ENCODE measurements at places on chromosomes 7 and 10.

- no peak for DNase-seq
Measured at GRCh38 chr10:86295351-86295750, 71.2 kb downstream of the GRID1 start.

- DNase-seq = no peak
Measured at GRCh38 chr7:110521357-110521911, 569.5 kb upstream of the LRRN3 start.

GRCh38 chr10:112203328-112204076 is 19.9 kb upstream of the GPAM start:
- no peak for DNase-seq

GRCh38 chr7:45687721-45688120 is 113.6 kb downstream of the ADCY1 start:
- DNase-seq = no peak

GRCh38 chr10:81872206-81872862 is 2.7 kb upstream of the NRG3 start:
- no peak for DNase-seq

GRCh38 chr10:22222236-22223190 is 4.7 kb upstream of the EBLN1 start:
- DNase-seq = no peak

DNA sequence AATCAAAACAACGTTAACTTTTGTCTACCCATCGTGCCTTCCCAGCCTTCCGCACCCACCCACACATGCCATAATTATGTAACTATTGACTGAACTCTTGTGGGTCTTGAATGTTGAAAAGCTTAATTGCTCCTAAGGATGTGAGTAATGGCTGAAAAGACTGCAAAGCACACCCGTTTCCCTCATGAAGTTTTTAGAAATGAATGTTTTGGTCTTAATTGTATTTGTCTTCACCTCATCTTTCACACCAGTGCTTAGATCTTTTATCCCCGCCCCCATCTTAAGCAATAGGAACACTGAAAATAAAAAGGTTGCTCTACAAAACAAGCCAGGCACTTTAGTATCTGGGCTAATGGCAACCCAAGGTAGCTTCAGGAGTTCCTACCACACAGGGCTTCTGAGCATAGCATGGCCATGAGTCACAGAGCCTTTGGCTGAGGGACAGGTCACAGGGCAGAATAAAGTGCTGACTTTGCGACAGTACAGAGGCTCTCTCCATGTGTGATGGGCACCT is 690.5 kb downstream of the PARD3 start:
- no peak for DNase-seq

GRCh38 chr10:84530724-84531325 is 202.4 kb downstream of the CCSER2 start:
- no peak for DNase-seq

- DNase-seq = no peak
Measured at GRCh38 chr10:104120512-104120902, 1.5 kb upstream of the SFR1 start.

GRCh38 chr7:48742079-48742798 is 182.1 kb upstream of the CDC14C start:
- no peak for DNase-seq

GRCh38 chr10:3935141-3935540 is 150.1 kb upstream of the KLF6 start:
- DNase-seq = peak; percentile 73

GRCh38 chr10:34696423-34696822 is 118.7 kb downstream of the PARD3 start:
- DNase-seq = no peak

- DNase-seq = no peak
Measured at GRCh38 chr10:132096223-132096622, 30.5 kb downstream of the JAKMIP3 start.

GRCh38 chr10:84202349-84202748 is 8.0 kb downstream of the CDHR1 start:
- DNase-seq = no peak

- DNase-seq = no peak
Measured at GRCh38 chr10:132551808-132552130, 14.2 kb downstream of the INPP5A start.

- no peak for DNase-seq
Measured at GRCh38 chr10:68463365-68464093, 8.2 kb downstream of the DNA2 start.

DNA sequence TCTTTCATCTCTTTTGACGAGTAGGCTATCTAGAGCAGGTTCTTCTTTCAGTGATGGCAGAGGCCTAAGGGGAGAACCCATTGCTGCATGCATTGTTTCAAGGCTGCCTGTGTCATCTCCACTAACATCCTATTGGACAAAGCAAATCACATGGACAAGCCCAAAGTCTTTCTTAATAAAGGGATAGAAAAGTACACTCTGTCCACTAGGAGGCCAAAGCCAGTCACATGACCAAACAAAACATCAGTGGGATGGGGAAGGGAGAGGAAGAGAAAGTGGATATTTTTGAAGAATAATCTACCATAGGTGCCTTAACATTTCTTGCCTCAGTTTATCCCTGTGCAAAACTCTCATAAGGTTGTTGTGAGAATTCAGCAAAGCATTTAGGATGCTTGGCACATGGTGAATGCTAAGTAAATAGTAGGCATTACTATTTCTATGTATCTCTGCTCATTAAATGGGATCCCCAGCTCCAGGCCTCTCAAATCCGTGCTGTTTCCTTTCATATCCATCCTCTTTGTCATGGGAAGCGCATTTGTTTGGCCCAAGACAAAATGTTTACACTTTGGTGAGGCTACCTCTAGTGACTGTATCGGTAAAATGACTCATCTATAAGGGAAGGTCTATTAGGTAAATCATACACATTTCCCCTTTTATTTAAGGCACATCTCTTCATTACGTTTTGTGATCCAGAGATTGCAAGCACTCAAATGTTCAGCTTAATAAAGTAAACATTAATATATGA is 16.7 kb upstream of the CADPS2 start:
- DNase-seq = no peak

DNA sequence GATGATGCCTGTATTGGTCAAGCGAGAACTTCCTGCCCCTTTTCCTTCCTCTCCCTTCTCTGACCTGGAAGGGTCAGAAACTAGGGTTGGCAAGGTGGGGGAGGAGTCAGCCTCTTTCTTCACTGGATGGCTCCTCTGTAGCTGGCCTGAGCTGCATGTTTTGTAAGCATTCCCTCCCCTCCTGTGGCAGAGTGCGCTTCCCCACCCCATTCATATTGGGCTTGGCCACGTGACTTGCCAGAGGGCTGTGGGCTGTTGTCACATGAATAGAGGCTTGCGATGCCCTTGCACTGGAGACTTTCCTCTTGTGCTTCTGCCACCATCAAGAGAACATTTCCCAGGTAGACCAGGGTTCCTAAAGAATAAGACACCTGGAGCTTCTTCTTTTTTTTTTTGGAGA is 111.3 kb upstream of the PODXL start:
- DNase-seq = no peak

GRCh38 chr10:101624526-101625102 is 36.5 kb downstream of the DPCD start:
- no peak for DNase-seq

GRCh38 chr7:103658055-103659005 is 212.3 kb upstream of the SLC26A5 start:
- DNase-seq = no peak

- DNase-seq = no peak
Measured at GRCh38 chr10:47031211-47031900, 120.1 kb downstream of the PTPN20 start.

DNA sequence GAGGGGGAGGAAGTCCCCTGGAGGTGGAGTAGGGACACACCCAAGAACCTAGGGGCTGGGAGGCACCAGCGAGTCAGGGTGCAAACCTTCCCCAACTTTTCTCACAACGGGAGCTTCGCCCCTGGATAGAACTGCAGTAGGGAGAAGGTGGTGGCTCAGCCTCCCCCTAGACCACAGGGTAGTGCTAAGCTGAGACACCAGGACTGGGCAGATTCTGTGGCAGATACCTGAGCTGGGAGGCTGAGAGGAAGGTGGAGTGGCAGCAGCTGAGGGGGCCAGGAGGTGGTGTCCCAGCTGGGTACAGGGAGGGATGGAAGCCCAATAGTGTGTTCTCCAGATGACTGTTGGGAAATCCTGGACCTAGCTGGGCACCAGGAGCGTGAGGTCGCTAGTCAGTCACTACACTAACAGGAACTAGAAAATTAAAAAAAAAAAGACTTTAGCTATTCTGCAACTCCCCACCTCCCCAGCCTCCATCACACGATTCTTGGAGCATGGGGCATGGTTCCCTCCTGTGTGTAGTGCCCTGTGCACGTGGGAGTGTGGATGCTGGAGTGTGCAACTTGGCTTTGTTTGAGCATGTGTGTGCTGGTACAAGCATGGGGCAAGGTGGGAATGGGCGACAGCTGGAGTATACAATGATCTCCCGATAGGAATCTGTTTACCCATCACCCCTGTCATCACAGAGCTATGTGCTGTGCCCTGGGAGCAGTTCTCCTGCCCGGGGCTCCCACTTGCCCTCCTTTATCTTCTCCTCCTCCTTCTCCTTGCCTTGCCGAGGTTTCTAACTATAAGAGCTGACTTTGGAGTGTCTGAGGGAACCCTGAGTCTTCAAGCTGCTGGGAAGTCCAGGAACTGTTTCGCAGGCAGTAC is 8.8 kb upstream of the TRPV6 start:
- no peak for DNase-seq

DNA sequence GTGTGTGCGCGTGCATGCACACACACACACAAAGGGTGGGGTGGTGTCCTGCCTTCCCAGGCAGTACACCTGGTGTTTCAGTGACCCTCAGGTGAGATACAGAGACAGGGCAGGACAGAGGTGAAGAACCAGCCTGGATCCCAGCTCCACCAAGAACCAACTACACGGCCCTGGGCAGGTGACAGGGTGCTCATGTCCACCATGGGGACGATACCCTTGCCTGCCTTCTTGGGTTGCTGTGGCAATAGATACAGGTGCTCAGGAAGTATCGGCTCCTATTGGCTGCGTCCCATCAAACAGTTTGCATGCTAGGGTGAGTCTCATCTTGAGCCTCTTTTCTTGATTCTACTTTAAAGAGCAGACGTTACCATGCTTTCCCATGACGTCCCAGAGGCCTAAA is 33.7 kb upstream of the CXCL12 start:
- DNase-seq = no peak

GRCh38 chr7:104679085-104679484 is 334.9 kb upstream of the KMT2E start:
- DNase-seq = no peak

DNA sequence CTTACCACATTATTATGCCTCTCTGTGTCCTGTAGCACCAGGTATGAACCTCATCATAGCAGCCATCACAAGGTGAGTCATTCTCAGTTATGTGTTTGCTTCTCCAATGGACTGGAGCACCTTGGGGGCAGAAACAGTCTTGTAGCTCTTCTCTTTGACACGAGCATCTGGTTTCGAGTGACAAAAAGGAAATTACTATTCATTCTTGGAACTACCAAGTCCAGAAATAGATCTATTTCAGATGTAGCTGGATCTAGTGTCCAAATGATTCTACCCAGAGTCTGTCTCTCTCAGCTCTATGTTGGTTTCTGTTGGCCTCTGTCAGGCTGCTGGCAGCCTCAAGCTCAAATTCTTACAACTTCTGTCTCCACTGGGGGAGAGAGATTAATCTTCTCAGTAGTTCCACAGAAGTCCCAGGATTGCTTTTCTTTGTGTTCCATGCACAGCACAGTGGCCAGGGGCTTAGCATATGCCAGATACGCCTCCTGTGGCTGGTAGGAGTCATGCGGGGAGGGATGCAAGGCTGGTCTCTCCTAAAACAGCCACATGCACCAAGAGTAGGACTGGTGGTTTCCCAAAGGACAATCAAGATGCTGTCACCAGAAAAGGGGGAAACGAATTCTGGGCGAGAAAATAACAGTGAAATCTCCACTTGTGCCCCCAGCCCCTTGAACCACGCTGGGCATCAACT is 37.2 kb upstream of the PAPSS2 start:
- DNase-seq = peak; percentile 5

GRCh38 chr7:11343818-11344413 is 370.2 kb downstream of the PHF14 start:
- DNase-seq = no peak

DNA sequence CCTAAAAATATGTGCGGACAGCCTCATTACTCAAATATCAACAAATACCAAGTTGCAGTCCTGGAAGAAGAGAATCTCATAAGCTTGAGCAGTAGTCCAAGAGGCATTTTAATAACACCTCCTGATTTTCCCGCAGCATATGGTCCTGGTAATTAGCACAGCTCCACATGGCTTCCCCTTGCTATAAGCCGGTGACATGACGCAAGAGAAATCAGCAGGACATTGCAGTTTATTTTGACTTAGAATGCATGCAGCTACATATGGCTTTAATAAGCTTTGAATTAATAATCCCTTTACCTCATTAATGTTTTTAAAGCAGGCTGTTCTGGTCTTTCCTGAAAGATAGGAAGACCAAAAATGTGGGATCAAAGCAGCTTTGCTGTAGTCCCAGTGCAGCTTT is 137.6 kb downstream of the RAMP3 start:
- no peak for DNase-seq

DNA sequence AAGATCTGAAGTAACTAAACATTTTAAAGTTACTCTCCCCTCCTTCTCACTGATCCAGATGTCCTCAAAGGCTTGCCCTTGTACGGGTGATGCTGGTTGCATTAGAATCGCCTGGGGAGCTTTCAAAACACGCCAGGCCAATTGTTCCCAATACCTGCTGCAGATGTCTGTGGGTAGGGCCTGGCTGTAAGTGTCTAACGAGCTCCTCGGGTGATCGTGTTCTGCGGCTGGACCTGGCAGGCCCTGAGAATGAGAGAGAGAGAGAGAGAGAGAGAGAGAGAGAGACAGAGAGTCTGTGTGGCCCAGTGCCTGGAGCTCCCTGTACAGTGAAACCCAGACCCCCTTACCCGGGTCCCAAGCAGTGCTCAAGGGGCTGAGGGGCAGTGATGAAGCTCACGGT is 8.4 kb downstream of the COL13A1 start:
- no peak for DNase-seq

GRCh38 chr10:99042051-99042771 is 193.4 kb downstream of the HPSE2 start:
- DNase-seq = no peak

GRCh38 chr7:96901822-96902445 is 103.4 kb upstream of the DLX6 start:
- no peak for DNase-seq

DNA sequence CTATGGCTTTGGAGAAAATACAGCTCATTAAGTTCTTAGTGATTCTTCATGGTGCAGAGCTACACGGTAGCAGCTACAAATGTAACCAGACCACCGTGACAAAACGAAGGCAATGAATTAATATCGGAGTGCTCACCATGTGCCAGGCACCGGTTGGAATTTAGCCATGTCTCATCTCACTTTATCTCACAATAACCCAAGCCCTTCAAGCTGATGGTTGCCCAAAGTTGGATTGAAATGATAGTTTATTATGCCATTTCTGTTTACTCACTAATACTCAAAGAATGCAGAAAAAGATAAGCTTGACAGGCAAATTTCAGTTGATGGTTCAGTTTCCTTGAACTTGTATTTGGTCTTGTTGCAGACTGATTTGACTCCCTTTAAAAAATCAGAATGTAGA is 312.6 kb downstream of the SKIDA1 start:
- no peak for DNase-seq

GRCh38 chr10:80498078-80498832 is 39.4 kb upstream of the SH2D4B start:
- DNase-seq = no peak

Measured in GM12892 (cell line).